ENCODE measurements at places on chromosomes 1 and 21. TPM values are rescaled to one million over a fixed set of nuclear protein-coding genes. Genes with fewer than 3 reads are reported as not detected.

The LORICRIN gene
- not detected for total RNA-seq

The KCNC4 gene
- 10.6 TPM for total RNA-seq

The CYP4Z1 gene
- total RNA-seq = not detected

The COL11A1 gene
- total RNA-seq = not detected

The AMY1C gene
- not detected for total RNA-seq

The RGS1 gene
- 8.6 TPM for total RNA-seq

The PPM1J gene
- 0.32 TPM for total RNA-seq

The TMEM52 gene
- total RNA-seq = not detected

The DMBX1 gene
- 0.05 TPM for total RNA-seq

The CTTNBP2NL gene
- total RNA-seq = 1.0 TPM

The FMOD gene
- not detected for total RNA-seq

The TRIM67 gene
- total RNA-seq = not detected

The PADI2 gene
- total RNA-seq = 0.14 TPM

The C1orf185 gene
- not detected for total RNA-seq

The TNFSF18 gene
- total RNA-seq = not detected

The PGLYRP3 gene
- not detected for total RNA-seq

The CYP4X1 gene
- total RNA-seq = not detected

Data from T-helper 2 cell treated with Interferon-gamma antibody and Interleukin-4, amounts not matched to agents 100 ng/mL and 5 ng/mL, for 36 hours (primary cell).